ENCODE measurements at places on chromosomes 4 and X.

GRCh38 chrX:30282527-30282926, 26.7 kb downstream of the NR0B1 start:
- DNase-seq: no peak

GRCh38 chr4:105840426-105841174, 54.7 kb upstream of the NPNT start:
- DNase-seq: no peak

GRCh38 chr4:10504570-10505179, 47.4 kb upstream of the ZNF518B start:
- no peak for DNase-seq

DNA sequence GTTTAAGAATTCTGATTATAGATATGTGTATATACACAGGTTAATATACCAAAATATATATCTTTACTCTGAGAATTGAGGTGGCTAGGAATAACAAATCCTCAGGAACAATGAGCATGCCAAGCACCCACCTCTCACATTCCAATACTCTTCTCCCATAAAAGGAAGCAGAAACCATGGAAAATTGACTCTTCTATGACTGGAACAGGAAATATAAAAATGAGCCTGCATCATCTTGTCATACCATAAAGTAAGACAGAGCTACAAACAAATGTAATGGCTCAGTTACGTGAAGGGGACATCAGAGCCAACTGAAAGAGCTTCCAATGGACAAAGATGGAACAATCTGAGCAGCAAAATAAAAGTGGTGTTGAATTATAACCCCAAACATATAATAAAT, 3.8 kb upstream of the MAGEA8 start:
- DNase-seq: no peak

DNA sequence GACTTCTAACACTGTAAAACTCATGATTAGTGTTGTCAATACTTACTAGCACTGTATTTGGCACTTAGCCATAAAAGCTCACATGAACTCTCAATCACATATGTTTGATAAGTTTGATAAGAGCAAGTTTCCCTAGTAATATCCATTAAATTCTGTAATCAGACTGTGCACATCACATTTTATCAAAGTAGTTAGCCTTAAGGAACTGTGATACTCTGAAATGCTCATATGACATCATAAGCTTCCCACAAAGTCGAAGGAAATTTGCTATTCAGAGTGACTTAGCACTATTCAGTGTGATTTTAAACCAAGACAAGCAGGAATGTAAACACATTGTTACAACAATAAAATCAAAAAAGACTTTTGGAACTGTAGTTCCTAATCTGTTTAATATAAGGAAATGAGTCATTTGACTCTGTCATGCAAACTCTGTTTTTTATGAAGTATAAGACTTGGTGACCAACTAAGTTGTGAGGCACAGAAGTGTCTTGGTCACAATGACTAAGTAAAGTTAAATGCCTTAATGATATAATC, 6.7 kb downstream of the SLC7A11 start:
- peak; percentile 96 for DNase-seq

- DNase-seq: peak; percentile 91
Measured at GRCh38 chrX:100643956-100644860, at the start of gene SRPX2. TSS of gene SRPX2 (plus strand) at chrX:100644199. CDS start at chrX:100646323, 2,124 bp downstream.

DNA sequence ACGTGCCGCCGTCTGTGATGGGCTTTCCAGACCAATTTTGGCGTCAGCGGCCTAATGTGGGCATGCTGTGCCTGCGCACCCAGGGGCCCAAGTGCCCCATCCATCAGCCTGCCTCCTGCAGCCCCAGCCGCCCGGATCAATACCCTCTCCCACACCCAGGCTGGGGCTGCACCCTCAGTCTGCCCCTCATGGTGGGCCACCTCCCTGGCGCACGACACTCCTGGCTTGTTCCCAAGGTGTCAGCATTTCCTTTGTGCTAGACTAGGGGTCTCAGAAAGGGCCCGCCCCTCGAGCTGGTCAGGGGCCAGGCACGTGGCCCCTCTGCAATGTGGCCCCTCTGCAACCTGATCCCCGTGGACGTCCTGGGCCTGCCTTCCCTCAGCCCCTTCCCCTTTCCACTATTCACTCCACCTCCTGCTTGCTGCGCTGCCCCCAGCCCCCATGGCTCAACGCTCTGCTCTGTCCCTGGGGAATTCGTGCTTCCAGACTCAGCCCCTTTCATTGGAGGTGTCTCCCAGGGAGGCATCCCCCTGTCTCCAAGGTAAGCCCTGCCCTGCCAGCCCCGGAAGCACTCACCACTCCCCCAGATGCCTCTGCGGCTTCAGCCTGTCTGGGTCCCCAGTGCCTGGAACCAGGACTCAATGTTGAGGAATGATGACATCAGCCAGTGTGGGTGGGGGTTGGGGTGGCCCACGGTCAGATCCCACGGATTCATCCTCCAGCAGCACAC, 130.8 kb downstream of the HMX1 start:
- no peak for DNase-seq

DNA sequence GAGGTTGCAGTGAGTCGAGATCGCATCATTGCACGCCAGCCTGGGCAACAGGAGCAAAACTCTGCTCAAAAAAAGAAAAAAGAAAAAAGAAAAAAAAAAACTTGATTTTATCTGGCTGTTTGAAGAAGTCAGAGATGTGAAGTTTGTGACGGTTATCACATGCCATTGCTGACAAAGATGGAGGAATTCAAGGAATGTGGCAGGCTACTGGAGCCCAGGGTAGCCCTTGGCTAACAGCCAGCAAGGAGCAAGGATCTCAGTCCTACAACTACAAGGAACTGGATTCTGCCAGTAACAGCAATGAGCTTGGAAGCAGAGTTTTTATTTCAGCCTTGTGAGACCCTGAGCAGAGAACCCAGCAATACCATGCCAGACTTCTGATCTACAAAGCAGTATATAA, 24.3 kb upstream of the TET2 start:
- peak; percentile 62 for DNase-seq

GRCh38 chr4:157372567-157372966, 152.0 kb downstream of the GRIA2 start:
- no peak for DNase-seq

DNA sequence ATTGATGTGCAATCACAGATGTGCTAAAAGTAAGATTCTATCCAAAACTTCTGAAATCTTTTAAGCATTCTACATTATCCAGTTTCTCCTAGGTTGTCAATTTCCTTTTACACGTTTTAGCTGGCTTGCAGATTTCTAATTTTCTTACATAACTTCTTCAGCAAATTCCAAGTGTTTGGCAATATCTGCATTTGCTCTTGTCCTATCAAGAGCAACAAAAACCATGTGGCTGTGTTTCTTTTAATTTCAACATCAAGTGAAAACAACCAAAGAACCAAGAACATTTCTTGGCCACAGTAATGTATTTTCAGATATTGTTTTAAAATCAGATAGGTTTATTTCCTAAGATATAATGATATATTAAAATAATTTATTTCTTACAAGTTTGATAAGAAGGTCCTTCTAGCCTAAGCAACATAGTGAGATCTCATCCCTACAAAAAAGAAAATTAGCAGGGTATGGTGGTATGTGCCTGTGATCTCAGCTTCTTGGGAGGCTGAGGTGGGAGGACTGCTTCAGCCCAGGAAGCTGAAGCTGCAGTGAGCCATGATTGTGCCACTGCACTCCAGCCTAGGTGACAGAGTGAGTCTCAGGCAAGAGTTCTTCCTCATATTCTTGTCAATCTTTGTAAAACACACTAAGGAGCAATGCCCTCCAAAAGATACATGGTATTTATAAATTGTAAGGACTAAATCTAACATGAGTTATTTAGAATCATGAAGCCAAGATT, 131.4 kb upstream of the NAP1L5 start:
- DNase-seq: peak; percentile 59

DNA sequence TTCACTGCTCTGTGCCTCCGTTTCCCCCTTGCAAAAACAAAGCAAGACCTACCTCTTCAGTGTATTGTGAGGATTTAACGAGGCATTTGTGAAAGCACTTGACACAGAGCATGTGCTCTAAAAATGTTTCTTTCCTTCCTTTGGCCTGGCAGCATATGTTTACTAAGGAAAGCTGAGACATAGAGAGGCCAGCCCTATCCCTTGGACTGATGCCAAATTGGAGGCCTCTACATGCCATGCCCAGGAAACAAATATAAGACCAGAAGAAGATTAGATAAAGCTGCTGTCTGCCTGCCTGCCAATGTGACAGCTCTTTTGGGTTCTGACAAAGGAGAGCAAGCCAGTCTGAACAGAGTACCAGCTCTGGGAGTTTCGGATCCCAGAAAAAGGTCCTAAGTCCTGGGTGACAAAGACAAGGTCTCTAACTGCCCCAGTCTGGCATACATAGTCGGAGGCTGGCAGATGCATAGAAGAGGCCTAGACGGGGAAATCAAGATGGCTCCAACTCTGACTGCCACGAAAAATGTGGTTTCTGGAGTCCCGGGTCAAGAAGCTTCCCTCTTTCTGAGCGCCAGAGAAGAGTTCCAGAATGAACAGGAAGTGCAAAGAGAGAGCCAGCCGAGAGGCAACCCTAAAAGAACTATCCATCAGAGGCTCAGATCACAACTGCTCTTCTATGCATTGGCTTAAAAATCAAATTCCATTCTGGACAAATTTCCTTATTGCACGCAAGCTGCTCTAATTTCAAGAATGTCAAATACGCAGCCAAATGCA, 25.8 kb downstream of the OTUD6A start:
- peak; percentile 57 for DNase-seq

DNA sequence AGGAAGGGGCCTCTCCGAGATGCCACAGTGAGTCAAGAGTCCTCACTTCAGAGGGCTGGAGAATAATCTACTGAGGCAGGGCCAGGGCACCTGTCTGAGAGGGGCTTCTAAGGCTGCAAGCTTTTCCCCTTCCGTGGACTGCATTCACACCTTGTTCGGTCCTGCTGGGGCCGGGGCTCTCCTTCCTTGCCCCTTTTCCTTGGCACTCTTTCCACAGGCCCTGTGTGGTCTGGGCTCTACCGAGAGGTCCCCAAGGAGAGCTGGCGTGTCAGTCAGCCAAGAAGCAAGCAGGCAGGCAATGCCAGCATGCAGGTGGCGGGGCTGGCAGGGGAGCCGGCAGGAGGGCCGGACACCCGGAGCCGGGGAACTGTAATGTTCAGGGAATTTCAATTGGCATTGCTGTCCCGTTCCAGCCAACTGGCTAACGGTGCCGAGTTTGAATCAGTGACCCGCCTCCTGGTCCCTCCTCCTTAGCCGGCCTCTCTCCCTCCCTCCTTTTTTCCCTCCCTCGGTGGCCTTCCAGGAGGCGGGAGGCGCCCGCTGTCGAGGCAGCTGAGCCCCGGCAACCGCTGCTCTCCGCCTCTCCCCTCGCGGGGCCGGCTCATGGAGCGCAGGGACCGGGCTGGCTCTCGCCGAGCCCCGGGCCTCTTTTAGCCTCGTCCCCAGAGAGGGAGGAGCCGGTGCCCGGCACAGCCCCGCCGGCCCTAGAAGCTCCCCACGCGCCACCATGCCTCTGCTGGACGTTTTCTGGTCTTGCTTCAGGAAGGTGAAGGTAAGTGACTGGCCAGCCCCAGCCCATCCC, at the start of gene STARD8:
STARD8 (plus strand) TSS at position 511 of the 802 bp plus-strand sequence; CDS start at position 728, 217 bp downstream.
- DNase-seq: peak; percentile 51

DNA sequence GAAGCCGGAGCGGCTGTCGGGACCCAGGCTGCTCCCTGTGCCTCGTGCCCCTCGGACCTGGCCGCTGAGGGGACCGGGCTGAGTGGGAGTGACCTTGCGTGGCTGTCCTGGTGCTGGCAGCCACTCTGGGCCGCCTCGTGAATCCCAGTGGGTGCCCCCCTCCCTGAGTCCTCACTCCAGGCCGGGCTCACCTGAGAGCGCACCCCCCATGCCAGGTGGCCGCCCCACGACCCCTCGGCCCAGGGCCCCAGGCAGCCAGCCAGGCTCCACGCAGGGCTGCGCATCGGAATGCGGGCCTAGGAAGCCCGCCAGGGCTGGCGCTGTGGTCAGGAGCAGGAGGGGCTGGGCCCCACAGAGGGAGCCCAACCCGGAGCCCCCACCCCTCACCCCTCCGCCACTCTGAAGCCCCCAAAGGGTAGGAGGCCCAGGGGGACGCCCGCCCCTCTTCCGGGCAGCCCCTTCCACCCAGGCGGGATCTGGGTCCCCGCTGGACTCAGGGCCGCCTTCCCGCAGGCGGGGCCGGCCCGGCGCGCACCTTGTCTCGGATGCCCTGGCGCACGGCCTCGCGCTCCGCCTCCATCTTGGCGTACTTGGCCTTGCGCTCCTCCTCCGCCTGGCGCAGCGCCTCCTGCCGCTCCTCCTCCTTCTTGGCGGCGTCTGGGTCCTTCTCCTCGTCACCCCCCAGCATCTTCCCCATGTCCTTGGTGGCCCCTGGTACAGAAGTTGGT, 33.9 kb downstream of the CPLX1 start:
- DNase-seq: no peak

DNA sequence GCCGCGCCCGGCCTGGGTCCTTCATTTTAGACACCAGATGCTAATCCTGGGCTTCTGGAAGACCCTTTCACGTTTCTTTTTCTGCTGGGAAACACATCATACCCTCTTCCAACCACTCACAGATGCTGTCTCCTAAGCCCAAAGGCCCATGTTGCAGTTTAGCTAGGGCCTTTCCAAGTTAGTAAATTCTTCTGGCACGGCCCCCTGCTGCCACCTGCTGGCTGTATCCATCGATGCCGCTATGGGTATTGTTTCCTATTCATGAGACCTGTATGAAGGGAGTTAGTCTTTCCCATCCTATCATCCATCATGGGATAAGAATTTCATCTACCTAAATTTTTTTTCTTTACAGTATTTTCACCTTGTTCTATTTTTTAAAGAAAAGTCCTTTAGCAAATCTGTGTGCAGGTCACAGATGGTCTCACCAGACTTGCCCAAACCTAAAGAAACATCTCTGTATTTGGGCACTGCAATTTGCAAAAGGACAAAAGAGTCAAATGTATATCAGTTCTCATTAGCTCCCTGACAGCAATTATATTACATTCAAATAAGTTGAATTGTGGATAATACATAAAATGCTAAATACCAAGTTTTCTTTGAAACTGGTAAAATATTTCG, 37.8 kb upstream of the SLC9A7 start:
- DNase-seq: peak; percentile 76

DNA sequence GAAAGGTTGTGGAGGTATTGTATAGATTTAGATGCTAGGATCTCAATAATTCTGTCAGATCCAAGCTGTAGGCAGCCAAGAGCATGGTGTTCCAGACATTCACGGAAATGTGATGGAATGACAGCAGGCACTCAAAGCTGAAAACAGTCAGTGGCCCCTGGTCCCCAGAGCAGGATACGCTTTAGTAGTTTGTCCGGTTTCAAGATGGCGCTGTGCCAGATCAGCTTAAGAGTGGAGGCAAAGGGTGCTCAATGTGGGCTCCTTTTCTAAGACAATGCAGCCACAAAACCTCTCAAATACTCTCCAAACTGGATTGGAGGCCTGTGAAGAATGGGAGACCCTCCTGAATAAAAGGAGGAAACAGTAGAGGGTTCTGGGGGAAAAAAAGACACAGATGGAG, 291.2 kb upstream of the HS3ST1 start:
- DNase-seq: no peak

DNA sequence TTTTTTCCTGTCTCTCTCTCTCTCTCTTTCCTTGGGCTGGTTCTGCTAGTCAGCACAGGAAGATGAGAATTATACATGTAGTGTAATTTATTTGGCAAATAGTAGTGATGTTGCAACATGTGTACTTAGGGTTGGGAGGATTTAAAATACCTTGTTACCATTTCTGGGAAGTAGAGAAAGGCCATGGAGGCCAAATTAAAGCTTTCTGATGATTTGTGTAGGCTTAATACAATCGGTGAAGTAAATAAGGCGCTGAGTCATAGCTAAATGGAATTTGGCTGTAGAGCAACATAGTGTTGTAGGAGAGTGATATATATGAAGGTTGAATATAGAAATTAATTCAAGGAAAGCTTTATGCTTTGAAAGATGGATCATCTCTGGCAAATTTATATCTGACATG, 295.3 kb downstream of the GRID2 start:
- peak; percentile 36 for DNase-seq

- DNase-seq: peak; percentile 3
Measured at GRCh38 chr4:172953896-172954568, 214.6 kb upstream of the GALNT7 start.

GRCh38 chrX:130834830-130835229, 68.2 kb downstream of the ENOX2 start:
- DNase-seq: no peak

All from fibroblast of pulmonary artery (primary cell).